GM04504 (cell line): ENCODE measurements at places on chromosomes 13 and 19.

GRCh38 chr13:24458736-24459135 is 53.8 kb downstream of the PARP4 start:
- DNase-seq, result no peak

DNA sequence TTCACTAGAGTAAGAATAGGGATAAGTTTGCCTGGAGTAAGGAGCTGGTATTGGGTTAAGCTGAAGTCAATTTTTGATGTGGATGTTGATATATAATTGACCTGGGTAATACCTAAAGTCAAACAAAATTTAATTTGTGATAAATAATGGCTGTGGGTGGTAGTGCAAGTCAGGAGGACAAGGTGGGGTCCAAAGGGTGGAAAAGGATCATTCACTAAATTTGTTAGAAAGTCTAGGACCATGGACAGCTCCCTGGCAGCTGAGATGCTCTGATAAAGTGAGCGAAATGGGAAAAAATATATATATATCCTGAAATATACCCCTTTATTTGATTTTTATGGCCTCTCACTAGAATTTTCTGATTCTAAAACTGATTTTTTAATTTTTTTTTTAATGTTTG is 463.5 kb downstream of the GPC6 start:
- DNase-seq, result no peak

- no peak for DNase-seq
These were observed 11.8 kb upstream of the MADCAM1 start for GRCh38 chr19:484494-484893.

DNA sequence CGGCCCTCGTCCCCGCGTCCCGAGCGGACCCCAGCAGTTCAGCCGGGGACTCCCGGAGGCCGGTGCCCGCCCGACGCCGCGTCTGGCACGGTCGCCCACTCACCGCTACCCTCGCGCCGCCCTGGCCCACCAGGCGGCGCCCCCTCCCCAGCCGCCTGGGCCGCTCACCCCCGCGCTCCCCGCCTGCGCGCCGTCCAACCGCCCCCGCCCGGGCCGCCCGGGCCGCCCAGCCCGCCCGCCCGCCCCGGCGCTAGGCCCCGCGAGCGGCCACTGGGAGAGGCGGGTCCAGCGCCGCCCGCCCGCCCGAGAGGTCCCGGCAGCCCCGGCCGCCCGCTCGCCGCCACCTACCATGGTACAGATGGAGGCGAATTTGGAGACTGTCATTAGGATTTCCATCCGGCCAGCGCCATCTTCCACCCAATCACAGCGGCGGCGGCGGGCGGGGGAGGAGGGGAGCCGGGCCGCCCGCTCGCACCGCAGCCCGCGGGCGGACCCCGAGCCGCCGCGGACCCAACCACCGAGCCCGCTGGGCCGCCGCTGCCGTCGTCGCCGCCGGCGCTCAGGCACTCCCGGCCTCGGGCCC is at the start of gene USP12:
TSS of gene USP12 (minus strand) at position 568 of the 583 bp plus-strand sequence. CDS start at position 396, 172 bp downstream.
- DNase-seq, result no peak

- no peak for DNase-seq
These were observed 14.2 kb upstream of the LENG8 start for GRCh38 chr19:54434873-54435214.

DNA sequence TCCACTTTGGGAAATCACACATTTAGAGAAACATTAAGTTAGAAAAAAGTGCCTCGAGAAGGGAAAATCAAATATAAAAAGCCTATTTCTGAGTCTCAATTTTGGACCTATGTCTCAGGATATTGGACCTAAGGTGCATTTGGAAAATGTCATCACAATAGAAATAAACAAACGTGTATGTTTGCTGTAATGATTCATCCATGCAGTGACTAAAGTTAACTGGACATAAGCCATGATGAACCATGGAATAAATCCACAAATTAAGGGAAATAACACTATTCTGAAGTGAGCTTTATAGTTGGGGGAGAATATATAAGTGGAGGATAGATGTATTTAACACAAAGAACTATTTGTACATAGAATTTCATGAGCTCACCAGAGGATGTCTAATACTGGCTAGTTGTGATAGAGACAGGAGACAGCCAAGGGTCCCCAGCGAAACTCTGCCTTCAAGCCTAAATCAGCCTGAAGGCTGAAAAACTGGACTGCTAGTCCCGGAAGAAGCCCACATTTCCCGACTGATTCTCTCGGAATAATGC is 963.3 kb upstream of the SPRY2 start:
- no peak for DNase-seq

DNA sequence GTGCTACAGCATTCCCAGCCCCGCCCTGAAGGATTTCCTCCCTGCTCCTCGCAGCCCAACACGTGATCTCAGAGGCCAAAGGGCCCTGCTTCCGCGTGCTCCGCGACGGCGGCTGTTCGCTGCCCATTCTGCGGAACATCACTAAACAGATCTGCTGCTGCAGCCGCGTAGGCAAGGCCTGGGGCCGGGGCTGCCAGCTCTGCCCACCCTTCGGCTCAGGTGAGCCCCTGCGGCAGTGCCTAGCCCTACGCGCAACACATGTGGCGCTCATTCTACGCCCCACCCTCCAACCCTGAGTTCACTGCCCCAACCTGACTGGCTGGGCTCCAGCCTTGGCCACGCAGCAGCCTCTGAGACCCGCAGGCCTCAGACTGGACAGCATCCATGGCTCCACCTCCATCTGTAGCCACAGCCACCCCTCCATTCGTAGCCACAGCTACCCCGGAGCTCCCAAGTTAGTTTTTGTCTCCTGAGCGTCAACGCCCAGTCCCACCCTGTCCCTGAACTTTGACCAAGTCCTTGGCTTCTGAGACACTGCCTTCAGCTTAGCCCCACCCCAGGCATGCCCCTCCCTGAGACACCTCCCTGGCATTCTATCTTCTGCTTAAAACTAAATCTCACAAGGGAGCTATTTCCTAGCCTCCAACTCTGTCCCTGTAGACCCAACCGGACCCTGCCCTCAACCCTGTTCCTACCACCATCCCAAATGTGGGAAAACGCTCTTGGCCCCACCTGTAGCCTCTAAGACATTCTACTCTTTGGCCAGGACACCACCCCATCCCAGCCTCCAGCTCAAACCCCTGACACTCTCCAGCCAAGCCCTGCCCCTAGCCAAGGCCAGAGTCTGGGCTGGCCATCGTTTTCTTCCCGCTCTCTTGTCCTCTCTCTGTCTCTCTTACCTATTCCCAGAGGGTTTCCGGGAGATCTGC is 6.4 kb downstream of the LTBP4 start:
- no peak for DNase-seq
